ENCODE measurements at places on chromosomes 16 and 17. TPM values are rescaled to one million over a fixed set of nuclear protein-coding genes. Genes with fewer than 3 reads are reported as not detected.

DNA sequence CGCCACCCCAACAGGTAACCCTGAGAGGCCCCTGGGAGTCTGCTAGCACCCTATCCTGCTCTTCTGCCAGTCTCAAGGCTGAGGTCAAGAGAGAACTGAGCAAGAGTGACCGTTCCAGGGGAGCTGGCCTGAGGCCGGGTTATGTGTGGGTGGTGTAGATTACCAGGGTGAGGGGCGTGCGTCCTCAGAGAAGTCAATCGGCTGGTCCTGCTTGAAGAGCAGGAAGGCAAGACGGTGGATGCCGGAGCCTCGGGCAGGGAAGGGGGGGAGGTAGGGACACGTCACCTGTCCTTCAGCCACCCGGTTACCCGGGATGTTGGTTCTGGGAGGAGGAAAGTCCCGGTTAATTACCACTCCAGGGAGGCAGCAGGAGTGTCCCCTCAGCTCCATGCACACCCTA is 2.6 kb upstream of the TRIM65 start:
- no peaks in the 10 kb centered on the region for H3K27me3 ChIP-seq
- no peak overlapping the region for H3K4me3 ChIP-seq
- peaks cover 29% of the 10 kb centered on the region for H3K4me1 ChIP-seq
- H3K27ac ChIP-seq: no peak overlapping the region

DNA sequence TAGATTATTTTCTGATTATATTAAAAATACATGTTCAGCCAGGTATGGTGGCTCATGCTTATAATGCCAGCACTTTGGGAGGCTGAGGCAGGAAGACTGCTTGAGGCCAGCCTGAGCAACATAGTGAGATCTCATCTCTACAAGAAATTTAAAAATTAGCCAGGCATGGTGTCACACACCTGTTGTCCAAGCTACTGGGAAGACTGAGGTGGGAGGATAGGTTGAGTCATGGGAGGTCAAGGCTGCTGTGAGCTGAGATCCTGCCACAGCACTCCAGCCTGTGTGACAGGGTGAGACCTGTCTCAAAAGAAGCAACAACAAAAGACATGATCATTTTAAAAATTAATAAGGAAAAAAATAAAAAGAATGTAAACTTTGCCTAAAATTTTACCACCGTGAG is 40.7 kb downstream of the PRAC1 start:
- H3K27ac ChIP-seq: no peak overlapping the region
- H3K4me1 ChIP-seq: no peaks in the 10 kb centered on the region
- no peak for DNase-seq
- peaks cover 6% of the 10 kb centered on the region for H3K27me3 ChIP-seq
- no peaks in the 10 kb centered on the region for H3K36me3 ChIP-seq

- H3K27ac ChIP-seq: no peak overlapping the region
- H3K4me1 ChIP-seq: peaks cover 15% of the 10 kb centered on the region
- H3K4me3 ChIP-seq: no peak overlapping the region
- peak; percentile 26 for DNase-seq
Measured at GRCh38 chr17:76537288-76537577, 276 bp downstream of the CYGB start.

GRCh38 chr17:42403150-42403549 is 14.9 kb upstream of the STAT3 start:
- H3K27me3 ChIP-seq: no peaks in the 10 kb centered on the region
- peak; percentile 40 for DNase-seq
- H3K4me3 ChIP-seq: no peak overlapping the region
- H3K4me1 ChIP-seq: peaks cover 16% of the 10 kb centered on the region

DNA sequence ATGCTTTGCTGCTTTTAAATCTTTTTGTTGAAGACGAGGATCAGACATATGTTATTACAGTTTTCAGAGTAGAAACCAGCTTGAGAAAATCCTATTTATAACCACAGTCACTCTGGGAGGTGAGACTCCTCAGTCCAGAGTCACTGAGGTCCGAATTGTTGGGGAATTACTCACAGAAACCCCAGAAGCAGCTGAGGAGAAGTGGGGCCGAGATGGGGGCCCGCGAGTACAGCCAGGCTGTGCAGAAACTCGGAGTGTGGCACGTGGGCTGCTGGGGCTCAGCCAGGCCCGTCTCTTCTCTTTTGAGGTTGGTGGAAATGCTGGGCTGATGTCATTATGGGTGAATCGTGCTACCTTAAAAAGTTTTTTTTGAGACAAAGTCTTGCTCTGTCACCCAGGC is 14.4 kb upstream of the GNG13 start:
- peaks cover 3% of the 10 kb centered on the region for H3K4me1 ChIP-seq
- no peak for DNase-seq
- H3K27me3 ChIP-seq: peaks cover 8% of the 10 kb centered on the region
- no peak overlapping the region for H3K27ac ChIP-seq
- H3K36me3 ChIP-seq: no peaks in the 10 kb centered on the region
- H3K4me3 ChIP-seq: no peak overlapping the region

DNA sequence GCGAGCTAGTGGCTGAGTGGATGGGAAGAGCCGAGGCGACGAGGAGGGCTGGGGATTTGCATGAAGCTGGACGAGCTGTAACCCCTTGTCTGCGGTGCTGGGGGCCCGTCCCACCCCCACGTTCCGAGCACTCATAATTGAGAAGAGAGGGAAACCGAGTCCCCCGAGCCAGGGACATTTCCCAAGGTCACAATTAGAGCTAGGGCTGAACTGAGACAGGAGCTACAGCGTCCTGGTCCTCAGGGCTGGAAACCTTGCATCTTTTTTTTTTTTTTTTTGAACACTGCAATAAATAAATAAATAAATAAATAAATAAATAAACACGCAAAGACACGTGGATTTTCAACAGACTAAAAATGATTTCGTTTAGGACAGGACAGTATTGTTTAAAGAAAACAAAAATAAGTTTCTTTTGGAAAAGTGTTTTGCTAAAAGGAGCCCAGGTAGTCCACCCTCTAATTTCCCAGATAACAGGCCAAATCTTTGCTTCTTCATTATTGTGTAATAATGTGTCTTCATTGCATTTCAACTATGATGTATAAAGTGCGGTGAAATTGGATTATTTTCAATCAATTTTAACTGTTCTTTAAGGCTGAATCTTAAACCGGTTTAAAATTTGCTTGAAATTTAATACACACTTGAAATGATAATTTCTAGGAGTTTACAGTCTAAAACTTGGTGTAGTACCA is 992 bp downstream of the GDPD1 start:
- H3K27me3 ChIP-seq: no peaks in the 10 kb centered on the region
- peaks cover 3% of the 10 kb centered on the region for H3K4me1 ChIP-seq
- H3K4me3 ChIP-seq: peak overlapping the region; percentile 100
- no peak for DNase-seq

DNA sequence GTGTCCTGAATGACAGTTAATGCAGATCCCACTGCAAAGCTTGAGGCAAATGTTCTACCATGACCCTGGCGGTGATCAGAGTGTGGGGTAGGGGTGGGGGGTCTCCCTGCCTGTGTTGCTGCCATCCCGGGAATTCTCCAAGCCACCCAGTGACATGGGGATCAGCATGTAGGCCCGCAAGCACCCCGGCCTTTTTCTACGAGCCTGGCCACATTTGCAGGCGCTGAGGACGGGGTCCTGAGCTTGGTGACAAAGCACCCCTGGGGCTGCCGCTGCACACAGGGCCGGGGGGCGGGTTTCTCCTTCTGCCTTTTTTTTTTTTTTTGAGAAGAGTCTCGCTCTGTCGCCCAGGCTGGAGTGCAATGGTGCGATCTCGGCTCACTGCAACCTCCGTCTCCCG is 35.8 kb downstream of the SLC7A5 start:
- H3K27ac ChIP-seq: no peak overlapping the region
- DNase-seq: no peak
- H3K36me3 ChIP-seq: peaks cover 9% of the 10 kb centered on the region
- no peak overlapping the region for H3K4me3 ChIP-seq
- peaks cover 22% of the 10 kb centered on the region for H3K4me1 ChIP-seq

DNA sequence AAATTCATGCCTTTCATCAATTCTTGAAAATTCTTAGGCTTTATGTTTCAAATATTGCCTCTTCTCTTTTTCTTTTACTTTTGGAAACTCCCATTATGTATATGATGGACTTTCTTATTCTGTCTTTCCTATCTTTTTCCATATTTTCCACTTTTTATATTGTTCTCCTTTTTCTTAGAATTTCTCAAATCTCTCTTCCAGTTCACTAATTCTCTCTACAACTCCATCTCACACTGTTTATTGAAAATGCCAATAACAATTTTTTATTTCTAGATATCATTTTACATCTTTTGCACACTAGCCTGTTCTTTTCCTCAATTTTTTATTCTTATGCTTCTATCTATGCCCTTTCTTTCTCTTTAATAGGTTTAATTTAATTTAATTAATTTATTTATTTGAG is 43.8 kb upstream of the EFCAB3 start:
- DNase-seq: no peak
- H3K36me3 ChIP-seq: no peaks in the 10 kb centered on the region
- H3K4me1 ChIP-seq: no peaks in the 10 kb centered on the region
- H3K27ac ChIP-seq: no peak overlapping the region

Gene DBNDD1
- total RNA-seq: 2.1 TPM

Gene MYH11
- total RNA-seq: 0.15 TPM

DNA sequence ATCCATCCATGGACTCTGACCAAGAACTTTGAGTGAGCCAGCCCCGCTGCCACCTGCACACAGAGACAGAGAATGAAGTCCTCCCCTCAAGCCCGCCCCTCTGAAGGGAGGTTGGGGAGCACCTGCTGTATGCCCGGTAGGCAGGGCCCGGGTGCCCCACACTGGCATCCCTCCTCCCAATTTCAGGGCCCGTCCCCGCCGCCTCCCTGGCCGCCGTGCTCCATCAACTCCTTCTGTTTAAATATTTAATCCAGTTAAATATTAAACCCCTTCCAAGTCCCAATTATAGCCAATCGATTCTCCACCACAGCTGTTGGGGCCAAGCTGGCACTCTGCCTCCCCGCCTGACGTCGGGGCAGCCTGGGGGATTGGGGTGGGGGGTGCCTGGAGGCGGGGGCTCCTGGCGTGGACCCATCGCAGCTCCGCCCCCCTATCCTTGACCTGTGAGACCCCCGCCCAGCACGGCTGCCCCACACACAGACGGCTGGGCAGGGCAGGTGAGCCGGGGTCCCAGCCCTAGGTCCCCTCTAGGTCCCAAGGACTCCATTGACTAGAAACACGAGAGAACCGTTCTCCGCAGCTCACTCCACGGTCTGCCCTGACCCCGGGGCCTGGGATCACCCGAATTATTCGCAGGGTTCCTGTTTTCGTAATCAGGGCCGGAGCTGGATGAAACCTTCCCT is 18.0 kb upstream of the CACNA1H start:
- DNase-seq: no peak
- H3K27me3 ChIP-seq: no peaks in the 10 kb centered on the region
- H3K4me3 ChIP-seq: no peak overlapping the region
- H3K36me3 ChIP-seq: no peaks in the 10 kb centered on the region
- H3K27ac ChIP-seq: no peak overlapping the region
- no peaks in the 10 kb centered on the region for H3K4me1 ChIP-seq

Gene CACNG5
- total RNA-seq: not detected

DNA sequence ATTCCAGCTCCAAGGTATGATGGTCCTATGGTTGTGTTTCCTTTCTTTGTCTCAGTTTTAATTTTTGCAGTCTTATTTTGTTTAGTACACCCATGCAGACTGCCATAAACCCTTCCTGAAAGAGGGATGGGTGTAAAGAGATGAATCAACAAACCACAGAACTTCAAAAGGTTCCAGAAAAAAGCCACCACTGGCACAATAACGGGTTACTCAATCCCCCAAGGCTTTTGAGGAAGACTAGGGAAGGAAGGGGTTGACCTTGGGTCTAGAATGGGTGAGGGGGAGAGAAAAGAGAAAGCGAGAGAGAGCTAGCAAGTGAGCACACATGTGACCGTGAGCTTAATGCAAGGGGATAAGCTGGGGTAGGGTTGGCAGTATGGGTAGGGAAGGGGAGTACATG is 168.1 kb downstream of the XYLT1 start:
- DNase-seq: no peak
- H3K36me3 ChIP-seq: no peaks in the 10 kb centered on the region
- no peaks in the 10 kb centered on the region for H3K27me3 ChIP-seq
- H3K4me3 ChIP-seq: no peak overlapping the region
- peaks cover 62% of the 10 kb centered on the region for H3K4me1 ChIP-seq
- H3K27ac ChIP-seq: peak overlapping the region; percentile 83

- H3K27me3 ChIP-seq: no peaks in the 10 kb centered on the region
- H3K36me3 ChIP-seq: no peaks in the 10 kb centered on the region
- H3K4me1 ChIP-seq: no peaks in the 10 kb centered on the region
- no peak overlapping the region for H3K4me3 ChIP-seq
- no peak overlapping the region for H3K27ac ChIP-seq
- no peak for DNase-seq
Measured at GRCh38 chr17:81067391-81067811, 32.5 kb downstream of the BAIAP2 start.

DNA sequence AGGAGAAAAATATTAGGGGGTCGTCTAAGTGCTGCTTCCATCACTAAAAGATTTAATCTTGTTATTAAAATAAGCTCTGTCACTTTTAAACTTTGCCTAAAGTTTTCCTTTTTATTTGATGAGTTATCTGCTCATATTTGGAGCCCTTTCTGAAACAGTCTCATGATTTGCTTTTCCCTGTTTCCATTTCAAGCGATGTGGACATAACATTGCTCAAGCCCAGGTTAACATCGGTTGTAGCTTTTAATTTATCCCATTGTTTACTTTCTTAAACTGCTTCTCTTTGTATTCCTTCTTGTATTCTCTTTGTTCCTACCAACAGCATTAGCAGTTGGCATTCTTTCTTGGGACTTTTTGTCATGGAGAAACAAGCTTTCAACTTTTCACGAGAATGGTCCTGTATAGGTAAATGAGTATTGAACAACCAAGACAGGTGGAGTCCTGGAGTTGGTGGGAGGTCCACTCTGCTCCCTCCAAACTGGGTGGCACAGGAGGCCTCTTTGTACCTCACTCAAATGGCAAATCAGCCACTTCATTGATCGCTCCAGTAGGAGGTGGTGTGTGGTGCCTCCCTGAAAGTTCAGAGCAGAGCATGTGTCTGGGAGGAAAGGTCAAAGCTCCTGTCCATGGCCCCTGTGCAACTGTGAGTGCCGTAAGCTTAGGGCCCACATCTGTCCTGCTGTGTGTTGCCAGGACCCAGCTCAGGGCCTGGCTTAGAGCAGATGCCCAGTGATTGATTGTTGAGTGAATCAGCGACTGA is 107.0 kb downstream of the CYLD start:
- H3K27me3 ChIP-seq: no peaks in the 10 kb centered on the region
- H3K36me3 ChIP-seq: no peaks in the 10 kb centered on the region
- no peak overlapping the region for H3K27ac ChIP-seq
- no peak for DNase-seq
- H3K4me3 ChIP-seq: no peak overlapping the region
- no peaks in the 10 kb centered on the region for H3K4me1 ChIP-seq

GRCh38 chr16:47694543-47694942 is 233.4 kb downstream of the PHKB start:
- H3K4me1 ChIP-seq: no peaks in the 10 kb centered on the region
- no peak overlapping the region for H3K27ac ChIP-seq
- peaks cover 38% of the 10 kb centered on the region for H3K36me3 ChIP-seq

All from B cell (primary cell).